HS-27A (cell line): ENCODE measurements at places on chromosomes 16 and 17.

- DNase-seq = no peak
Observed at GRCh38 chr17:33667671-33668070, 374.6 kb upstream of the ASIC2 start.

DNA sequence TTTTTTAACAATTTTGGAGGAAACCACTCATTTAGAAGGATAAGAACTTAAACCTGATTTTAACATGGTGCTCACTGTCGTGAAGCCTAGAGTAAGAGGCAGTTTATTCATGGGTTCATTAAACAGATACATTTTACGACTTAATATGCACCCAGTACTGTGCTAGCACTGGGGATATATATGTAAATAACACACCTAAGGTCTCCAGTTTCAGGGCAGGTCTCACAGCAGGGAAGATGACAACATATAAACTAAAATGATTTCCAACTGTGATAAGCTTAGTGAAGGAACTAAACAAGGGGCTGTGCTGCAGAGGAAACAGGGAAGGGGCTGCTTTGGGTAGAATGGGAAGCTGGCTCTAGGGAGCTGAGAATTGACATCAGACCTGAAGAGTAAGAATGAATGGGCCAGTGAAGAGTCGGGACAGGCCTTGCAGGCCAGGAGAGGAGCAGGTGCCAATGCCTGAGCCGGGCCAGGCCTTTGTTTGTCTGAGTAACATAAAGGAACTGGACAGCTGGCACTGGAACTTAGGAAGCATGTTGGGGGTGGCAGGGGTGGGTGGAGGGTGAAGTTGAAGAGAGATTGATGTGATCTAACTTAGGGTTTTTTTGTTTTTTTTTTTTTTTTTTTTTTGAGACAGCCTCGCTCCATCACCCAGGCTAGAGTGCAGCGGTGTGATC, 12.1 kb downstream of the NT5M start:
- DNase-seq = no peak

DNA sequence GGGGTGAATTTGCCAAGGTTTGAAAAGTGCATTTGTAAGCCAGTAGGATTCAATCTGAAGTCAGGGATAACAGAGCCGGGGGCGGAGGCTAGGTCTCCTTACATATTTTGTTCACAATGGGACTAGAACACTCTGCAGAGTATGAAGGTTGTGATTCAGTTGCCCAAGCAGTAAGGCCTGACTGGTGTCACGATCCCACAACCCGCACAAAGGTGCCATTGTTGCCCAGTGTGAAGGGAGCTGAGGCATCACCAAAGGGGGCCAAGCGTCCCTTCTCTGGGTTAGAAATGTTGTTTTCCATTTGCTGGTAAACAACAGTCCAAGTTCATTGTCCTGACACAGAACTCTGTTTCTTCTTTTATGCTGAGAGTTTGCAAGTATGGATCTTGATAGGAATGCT, 471.8 kb downstream of the MAF start:
- no peak for DNase-seq

DNA sequence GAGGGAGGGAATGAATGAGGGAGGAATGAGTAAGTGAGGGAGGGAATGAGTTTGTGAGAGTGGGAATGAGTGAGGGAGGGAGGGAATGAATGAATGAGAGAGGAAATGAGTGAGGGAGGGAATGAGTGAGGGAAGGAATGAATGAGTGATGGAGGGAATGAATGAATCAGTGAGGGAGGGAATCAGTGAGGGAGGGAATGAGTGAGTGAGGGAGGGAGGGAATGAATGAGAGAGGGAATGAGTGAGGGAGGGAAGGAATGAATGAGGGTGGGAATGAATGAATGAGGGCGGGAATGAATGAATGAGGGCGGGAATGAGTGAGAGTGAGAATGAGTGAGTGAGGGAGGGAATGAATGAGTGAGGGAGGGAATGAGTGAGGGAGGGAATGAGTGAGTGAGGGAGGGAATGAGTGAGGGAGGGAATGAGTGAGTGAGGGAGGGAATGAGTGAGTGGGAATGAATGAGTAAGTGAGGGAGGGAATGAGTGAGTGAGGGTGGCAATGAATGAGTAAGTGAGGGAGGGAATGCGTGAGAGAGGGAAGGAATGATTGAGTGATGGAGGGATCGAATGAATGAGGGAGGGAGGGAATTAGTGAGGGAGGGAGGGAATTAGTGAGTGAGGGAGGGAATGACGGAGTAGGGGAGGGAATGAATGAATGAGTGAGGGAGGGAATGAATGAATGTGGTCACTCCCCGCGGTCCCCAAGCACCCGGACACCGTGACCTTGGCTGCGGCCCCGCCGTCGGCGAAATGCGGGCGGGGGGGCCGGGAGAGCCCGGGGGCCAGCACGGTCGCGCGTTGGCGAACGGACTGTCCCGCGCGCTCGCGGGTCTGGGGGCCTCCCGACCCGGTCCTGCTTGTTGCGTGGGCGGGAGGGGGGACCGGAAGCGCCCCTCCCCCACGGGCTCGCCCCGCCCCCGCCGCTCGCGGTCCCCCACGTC, 1.1 kb upstream of the UBE2I start:
- no peak for DNase-seq

- DNase-seq = no peak
Observed at GRCh38 chr16:19304750-19305149, 19.2 kb downstream of the CLEC19A start.

DNA sequence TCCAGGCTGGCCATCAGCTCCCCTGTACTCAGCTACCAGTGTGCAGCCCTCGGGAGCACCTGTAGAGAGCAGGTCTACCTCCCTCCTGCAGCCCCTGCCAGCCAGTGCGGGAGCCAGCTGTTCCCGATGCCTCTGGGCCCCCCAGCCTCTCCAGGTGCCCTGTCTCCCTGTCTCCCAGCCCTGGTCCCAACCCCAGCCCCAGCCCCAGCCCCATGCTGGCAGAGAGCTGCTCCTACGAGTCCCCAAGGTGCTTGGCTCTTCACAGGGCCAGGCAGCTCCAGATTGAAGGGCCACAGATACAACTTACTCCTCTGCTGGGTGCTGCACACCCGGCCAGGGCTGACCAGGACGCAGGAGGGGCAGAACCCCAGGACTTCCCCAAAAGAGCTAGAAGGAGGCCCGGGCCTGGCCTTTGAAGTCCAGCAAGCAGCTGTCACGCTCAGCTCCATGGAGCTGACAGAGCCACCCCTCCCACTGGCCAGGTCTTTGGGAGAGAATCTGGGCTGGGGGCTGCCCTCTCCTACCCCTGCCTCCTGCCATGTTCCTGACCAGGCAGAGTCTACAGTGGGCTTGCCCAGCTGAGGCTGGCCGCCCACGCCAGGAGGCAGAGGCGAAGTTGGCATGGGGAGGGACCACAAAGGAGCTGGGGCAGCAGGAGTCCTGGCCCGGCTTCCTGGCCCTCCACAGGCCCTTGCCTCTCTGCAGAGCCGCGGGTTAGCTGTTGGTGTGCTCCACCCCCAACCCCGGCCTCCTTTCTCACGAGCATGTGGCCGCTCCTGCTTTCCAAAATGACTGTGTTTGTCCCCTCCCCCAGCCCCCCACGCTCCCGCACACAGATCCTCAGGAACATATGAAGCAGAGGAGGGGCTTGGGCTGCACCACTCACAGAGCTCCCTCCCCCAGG, 9.5 kb upstream of the ADAM11 start:
- no peak for DNase-seq

DNA sequence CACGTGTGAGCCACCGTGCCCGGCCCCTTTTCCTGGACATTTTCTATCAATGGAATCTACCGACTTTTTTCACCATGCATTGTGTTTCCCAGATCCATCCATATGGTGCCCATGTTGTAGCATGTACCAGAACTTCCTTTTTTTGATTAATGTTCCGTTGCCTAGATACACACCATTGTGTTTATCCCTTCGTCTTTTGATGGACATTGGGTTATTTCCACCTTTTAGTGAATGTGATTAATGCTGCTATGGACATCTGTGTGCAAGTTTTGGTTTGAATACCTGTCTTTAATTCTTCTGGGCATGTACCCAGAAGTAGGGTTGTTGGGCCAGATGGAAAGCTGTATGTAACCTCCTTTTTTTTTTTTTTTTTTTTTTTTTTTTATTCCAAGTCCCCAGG, 79.8 kb downstream of the NT5M start:
- no peak for DNase-seq

- no peak for DNase-seq
Observed at GRCh38 chr17:73393962-73394361, 82.2 kb upstream of the CDC42EP4 start.

DNA sequence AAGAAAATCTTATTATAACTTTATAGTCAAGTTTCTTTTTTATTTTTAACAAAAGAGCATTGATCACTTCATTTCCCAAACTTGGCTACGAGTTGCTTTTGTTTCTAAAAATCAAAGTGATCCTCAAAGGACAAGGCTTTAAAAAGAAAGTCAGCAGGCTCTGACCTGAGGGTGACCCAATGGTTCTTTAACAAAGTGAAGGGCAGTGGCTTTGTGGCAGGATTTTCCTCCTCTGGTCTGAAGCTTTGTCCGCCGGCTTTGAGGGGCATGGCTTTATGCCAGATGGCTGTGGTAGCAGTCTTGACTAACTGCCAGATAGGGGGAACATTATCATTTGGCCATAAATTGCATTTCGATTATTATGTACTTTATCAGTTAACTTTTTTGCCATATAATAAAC, 28.5 kb downstream of the IQCK start:
- no peak for DNase-seq

- DNase-seq = no peak
Observed at GRCh38 chr17:57379237-57379894, 123.0 kb downstream of the MSI2 start.

GRCh38 chr17:45353043-45353442, 36.2 kb upstream of the MAP3K14 start:
- no peak for DNase-seq

- DNase-seq = no peak
Observed at GRCh38 chr17:39529455-39529854, 68.2 kb downstream of the CDK12 start.

GRCh38 chr17:67212714-67213417, 32.1 kb downstream of the HELZ start:
- no peak for DNase-seq

DNA sequence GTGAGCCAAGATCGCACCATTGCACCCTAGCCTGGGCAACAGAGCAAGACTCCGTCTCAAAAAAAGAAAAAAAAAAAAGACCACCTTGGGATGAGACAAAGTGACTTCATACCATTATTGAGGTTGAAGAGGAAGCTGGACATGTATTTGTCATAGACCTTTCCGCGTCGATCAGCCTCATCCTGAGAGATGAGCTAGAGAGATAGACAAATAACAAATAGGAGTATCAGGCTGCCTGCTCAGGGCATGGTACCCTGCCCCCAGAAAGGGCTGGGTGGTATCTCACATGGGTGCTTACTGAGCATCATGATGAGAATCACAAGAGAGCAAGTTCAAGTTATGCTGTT, 22.1 kb downstream of the CNTNAP1 start:
- no peak for DNase-seq

GRCh38 chr17:70848785-70849184, 679.5 kb downstream of the KCNJ2 start:
- peak; percentile 29 for DNase-seq
